ENCODE measurements at places on chromosomes 6 and 20.

- DNase-seq: no peak
Observed at GRCh38 chr20:64064145-64064698, 1.2 kb downstream of the TCEA2 start.

DNA sequence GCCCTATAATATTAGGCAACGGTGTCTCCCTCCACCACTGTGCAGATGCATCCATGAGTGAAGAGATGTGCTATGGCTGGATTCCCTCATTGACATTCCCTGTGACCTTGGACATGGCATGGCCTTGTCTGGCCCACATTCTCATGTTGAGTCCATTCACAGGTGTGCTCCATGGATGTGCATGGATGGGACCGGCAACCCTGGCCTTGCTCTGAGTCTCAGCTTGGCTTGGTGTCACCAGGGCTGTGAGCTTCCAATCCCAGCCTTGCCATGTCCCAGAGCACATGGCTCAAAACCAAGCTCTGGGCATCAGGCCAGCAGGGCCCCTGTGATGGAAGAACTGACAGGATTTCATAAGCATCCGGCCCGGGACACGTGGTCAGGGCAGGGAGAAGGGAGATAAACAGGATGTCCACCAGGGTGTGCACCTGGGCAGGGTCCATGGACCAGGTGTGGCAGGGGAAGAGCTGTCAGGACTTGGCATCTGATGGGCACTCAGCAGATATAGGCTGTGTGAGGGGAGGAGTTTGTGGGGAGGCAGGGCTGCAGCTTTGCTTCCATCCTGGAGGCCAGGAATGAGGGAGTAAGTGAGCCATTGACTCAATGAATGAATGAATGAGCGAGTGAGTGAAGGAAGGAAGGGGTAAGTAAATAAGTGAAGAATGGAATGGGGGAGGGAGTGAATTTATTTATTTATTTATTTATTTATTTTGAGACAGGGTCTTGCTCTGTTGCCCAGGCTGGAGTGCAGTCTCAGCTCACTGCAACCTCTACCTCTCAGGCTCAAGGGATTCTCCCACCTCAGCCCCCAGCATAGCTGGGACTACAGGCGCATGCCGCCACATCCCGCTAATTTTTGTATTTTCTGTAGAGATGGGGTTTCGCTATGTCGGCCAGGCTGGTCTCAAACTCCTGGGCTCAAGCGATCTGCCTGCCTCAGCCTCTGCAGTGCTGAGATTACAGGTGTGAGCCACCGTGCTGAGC, 15.7 kb downstream of the NRSN2 start:
- no peak for DNase-seq

DNA sequence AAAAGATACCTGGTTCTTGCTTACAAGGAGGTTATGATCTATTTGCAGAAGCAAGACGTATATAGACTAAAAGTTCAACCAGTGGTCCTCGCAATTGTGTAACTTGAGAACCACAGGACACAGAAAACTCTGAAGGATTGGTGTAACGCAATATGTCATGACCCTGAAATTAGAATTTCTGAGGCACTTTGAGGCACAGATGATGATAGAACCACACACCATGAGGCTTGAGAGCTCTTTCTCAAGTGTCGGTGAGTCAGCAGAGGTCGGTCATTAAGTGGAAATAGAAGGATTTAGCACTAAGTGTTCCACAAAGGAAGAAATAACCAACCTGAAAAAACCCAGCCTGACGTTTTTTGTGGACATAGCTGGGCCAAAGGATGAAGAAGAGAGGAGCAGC, 15.3 kb upstream of the CCN2 start:
- no peak for DNase-seq

GRCh38 chr20:56925082-56925830, 296.1 kb downstream of the TFAP2C start:
- no peak for DNase-seq

DNA sequence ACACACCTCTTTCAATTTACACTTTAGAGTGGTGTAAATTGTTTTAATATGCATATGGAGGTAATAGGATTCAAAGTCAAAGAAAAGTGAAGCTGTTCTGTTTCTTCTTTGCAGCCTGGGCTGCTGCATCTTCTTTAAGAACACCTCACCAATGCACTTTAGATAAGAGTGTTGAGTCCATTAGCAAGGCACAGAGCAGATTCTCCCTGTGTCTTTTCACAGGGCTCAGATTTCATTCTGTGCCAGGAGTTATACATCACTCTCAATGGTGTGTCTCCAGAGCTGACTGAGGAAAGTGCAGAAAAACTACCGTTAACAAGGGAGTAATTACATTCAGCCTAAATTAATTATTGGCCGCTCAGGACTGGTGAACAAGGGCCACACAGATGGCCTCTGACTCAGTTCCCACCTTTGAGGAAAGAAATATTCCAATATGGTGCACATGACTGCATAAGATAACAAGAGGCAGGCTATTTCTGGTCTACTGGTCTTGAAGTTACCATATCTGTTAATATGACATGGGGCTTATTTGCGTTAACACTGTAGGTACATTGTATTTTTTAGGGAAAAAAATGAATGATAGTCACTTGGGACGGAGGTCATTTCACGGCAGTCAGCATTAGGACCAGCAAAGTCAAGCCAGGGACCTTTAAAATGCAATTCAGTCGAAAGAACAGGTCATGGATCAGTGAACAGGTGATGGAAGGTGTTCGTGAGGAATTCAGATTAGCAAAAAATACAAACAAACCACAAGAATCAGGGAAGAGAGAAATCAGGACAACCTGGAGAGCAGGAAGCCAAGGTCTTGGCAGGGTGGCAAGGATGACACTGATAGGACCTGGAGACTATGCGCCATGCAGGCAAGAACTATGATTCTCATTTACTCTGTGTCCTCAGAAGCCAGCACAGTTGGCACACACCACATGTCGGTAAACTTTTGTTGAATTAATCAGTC, 203.7 kb downstream of the TBX18 start:
- no peak for DNase-seq

- DNase-seq: no peak
Observed at GRCh38 chr6:116557893-116558292, 4.3 kb downstream of the CALHM4 start.

DNA sequence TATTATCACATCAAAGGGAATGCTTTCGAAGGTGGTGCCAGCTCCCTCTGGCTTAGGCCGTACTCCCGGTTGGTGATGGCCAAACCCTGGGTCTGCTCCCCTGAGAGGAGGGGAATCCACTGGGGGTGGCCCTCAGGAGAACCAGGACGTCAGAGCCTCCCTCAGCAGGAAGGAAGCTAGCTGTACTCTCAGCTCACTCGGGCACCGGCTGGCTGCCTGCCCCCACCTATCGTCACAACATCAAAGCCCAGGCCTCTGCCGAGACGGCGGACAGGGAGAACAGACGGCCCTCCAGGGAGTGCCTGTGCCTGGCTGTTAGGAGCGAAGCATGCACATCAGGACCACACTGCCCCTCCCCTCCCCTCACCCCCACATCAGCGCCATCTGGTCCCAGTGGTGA, 9.2 kb upstream of the PGC start:
- DNase-seq: no peak

DNA sequence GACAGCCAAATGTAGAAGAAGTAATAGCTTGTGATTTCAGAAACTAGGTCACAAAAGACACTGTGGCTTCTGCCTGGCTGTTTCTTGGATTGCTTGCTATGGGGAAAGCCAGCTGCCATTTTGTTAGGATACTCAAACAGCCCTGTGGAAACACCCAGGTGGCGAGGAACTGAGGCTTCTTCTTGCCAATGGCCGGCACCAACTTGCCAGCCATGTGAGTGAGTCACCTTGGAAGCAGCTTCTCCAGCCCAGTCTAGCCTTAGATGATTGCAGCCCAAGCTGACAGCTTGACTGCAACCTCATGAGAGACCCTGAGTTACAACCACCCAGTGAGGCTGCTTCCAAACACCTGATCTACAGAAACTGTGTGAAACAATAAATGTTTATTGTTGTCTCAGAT, 11.9 kb upstream of the KIAA1755 start:
- no peak for DNase-seq

DNA sequence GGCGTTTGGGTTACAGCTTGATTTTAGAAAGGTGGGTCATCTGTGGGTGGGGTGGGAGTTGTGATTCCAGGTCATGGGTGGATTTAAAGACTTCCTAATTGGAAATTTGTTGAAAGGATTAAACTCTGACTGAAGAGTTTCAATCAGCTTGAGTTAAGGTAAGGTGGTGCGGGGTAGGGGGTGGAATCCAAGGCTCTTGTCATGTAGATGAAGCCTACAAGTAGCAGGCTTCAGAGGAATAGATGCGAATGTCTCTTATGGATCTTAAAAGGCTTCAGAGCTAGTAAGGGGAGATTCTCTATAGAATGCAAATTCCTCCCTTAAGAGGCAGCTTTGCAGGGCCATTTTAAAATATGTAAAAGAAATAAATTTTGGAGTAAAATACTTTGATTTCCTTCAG, 645.3 kb downstream of the FRK start:
- DNase-seq: no peak

DNA sequence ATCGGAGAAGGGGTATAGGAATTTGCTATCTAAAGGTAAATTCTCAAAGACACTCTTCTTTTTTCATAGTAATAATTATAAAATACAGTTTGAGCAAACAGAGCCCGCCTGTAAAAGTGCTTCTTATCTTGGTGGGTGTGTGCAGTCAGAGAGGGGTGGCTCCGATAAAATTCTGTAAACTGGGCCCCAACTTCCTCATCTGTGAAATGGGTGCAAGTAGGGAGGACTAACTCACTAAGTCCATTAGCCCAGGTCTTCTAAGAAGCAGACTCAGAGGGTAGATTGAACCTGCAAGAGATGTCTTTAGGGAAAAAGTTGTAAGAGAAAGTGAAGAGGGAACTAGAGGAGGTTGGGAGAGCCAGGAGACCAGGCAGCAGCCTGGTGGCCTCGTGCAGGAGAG, 245.8 kb upstream of the RREB1 start:
- DNase-seq: no peak

- DNase-seq: no peak
Observed at GRCh38 chr6:97717086-97717485, 434.1 kb upstream of the MMS22L start.

DNA sequence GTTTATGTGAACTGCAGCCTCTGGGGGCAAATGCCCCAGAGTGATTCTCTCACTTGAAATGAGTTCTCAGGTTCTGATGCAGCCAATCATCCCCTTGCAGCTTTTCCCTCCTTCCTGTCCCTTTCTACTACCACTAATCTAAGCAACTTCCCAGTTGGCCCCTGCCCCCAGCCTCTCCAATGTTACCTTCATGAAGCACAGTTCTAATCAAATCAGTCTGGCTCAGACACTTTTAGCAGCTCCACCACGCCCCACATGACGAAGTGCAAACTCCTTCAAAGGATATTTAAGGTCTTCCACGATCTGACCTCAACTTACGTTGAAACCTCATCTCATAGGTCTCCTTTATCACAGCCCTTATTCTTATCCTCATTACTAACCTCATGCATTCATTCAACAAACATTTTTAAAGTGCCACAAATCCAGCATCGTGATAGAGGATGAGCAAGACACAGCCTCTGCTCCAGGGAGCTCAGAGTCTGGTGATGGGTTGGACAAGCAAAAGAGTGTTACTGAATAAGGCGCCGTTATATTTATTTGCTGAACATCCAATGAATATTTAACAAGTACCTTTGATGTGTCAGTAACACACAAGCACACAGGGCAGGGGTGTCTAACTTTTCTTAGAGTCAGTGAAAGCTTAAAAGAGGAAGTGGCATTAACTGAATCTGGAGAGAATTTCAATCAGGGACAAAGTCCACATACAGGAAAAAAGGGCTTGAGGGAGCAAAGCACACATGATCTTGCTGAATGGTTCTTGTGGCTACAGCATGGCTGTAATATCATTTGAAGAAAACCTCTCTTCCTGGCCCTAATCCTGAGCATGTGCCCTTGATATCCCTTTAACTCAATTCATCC, 20.4 kb upstream of the DTNBP1 start:
- DNase-seq: no peak

GRCh38 chr20:47319517-47320252, 36.8 kb downstream of the ZMYND8 start:
- DNase-seq: no peak

- no peak for DNase-seq
Observed at GRCh38 chr20:1946762-1947534, 46.9 kb downstream of the PDYN start.

DNA sequence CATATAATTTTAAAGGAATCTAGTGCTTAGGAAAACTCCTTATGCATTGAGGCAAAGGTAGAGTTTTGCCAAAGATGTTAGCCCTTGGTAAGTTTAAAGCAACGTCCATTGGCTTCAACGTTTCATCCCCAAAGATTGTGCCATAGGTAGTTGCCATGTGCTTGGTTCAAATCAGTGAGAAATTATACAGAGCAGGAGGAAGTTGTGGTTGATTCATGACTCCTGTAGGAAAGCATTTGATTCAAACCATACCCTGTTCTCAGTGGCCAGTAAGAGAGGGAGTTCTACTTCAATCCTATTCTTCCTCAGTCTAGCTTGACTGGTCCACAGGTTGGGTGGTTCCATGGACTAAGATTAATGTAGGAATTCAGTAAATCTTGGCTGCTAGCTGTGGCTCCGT, 535.6 kb downstream of the QKI start:
- DNase-seq: no peak
